T1000 (cell line): ENCODE measurements at places on chromosomes 11 and 22.

DNA sequence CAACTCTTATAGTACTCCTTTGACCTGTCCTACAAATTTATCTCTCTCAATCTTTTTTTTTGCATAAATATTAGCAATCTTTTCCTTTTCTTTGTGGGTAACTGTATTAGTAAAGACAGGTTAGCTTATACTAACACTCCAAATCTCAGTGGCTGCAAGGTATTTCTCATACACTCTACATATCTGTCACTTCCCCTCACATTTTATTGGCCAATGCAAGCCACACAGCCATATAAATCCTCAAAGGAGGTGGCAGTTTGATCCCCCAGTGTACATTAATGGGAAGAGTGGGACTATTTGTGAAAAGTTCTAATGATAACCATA is 42.6 kb upstream of the EED start:
- DNase-seq = no peak

- no peak for DNase-seq
Observed at GRCh38 chr22:19955241-19956128, 13.9 kb upstream of the TXNRD2 start.

DNA sequence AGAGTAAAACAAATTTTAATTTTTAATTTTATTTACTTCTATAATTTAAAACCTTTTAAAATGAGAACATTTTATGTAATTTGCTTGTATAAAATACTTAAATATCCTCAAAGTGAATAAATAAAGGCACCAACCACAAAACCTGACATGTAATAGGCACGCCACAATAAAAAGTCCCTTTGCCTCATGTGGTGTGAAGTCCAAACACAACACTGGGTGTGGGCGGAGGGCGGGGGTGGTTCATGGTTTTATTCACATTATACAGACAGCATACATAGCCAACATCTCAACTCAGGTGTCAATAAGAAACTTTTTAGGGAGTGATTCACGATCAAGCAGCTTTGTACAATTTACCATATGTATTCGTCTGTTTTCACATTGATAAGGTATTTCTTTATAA is 107.9 kb downstream of the ANO3 start:
- no peak for DNase-seq

DNA sequence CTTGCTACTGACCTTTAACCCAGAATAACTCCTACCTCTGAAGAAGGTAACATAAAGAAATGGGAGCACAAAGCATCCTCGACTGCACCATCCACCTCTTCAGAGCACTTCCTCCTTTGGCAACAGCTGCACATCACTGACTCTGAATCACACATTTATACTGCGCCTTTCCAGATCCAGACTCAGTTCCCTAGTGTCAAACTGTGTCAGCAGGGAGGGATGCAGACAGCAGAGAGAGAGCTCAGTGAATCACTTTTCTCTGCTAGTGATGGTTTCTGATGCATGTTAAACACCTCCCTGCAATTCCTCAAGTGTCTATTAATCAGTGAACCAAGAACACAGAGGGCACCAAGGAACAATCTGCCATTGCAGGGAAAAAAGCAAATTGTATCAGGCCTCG is 118.9 kb downstream of the PLEKHA7 start:
- DNase-seq = no peak

DNA sequence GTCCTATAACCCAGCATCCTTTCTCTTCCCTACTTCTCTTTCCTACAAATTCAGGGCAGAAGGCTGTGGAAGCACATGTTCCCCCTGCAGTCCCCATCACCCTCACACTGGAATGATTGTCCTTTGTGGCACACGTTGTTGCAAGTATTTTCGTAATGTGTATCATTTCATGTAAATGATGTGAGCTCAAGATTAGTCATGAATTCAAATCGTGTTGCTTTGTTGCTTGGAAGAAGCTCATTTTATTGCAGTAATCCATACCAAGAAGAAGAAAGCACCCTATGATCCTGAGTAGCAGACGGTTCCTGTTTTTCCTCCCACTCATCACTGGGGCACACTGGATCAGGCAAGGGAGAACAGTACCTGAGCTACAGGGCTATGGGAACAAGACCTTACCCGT is 173.4 kb downstream of the NCAM1 start:
- DNase-seq = no peak
